Forelimb muscle (tissue), 1 donor: ENCODE measurements at places on chromosomes 1 and 21. TPM values are rescaled to one million over a fixed set of nuclear protein-coding genes. Genes with fewer than 3 reads are reported as not detected.

DNA sequence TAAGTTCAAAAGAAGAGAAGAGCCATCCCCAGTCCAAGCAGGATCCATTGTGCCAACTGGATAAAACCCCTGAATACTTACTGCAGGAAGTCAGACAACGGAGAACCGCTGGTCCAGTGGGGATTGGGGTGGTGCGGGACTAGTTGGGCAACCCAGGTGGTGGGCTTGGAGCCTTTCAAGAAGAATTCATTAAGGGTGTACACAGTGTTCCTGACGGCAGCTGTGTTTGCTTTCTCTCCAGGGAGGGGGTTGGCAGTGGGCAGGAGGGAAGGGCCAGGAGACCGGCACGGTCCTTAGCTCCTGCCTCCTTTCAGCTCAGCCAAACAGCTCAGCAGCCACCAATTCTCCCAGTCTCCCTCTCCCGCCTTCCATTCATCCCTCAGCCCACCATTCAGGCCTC lies 7.1 kb upstream of the CDK18 start:
- no peak for DNase-seq

The GNAT2 gene
- polyA plus RNA-seq = not detected

GRCh38 chr21:18810136-18810535 lies 406.6 kb upstream of the TMPRSS15 start:
- DNase-seq = no peak

GRCh38 chr1:102580806-102581205 lies 527.5 kb downstream of the COL11A1 start:
- no peak for DNase-seq

DNA sequence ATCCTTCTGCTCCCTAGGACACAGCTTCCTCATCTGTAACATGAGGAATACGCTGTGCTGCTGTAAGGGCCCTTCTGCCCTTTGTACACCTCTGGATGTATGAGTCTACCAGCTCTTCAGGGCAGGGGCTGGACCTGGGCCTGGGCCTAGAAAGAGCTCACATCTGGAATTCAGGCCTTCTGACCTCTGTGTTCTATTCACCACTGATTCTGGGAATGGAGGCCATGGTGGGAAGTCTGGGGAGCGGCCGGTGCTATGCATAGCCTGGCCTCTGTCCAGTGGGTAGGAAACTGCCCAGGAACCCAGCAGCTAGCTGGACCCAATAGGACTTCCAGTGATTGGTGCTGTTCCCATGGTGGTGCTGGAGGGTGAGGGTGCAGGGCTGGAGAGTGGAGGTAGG lies 11.0 kb upstream of the GPR61 start:
- no peak for DNase-seq

The PRELP gene
- 1.5 TPM for polyA plus RNA-seq

DNA sequence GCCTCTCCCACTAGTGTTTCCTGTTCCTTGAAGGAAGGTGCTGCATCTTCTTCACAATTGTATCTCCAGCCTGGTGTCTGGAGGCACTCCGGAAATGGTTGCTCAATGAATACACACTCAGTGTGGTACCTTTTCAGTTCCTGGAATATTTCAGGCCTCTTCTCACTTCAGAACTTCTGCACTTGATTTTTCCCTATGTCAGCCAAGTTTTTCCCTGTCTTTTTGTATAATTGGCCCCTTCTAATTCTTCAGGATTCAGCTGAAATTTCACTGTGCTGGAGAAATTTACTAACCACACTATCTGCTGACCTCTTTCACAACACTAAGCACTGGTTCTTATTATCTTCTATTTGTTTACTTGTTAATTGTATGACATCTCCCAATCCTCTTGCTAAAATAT lies 61.2 kb upstream of the MAP10 start:
- DNase-seq = no peak

DNA sequence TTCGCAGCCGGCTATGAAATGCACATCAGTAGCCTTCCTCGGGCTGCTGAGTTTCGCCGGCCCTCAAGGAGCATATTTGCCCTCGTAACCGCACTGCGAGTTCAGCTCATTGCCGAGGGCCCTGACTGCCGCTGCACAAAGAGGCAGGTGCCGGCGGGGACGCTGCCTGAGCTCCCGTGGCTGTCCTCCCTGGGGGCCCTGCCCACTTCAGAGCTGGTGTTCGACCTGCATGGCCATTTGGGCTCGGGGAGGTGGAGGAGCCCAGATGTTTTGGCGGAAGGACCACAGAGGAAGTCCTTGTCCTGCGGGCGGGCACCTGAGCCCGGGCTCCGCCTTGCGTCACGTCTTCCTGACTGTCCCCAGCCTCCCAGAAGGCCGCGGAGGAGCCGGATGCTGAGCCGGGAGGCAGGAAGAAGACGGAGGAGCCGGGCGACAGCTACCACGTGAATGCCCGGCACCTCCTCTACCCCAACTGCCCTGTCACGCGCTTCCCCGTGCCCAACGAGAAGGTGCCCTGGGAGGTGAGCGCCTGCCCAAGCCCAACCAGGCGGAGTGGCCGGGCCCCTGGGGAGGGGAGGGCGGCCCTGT lies 29.9 kb upstream of the LRRC3 start:
- DNase-seq = no peak

GRCh38 chr21:16969636-16970035 lies 543.2 kb upstream of the CXADR start:
- DNase-seq = no peak
